Mesothelial cell of epicardium (in vitro differentiated cells): ENCODE measurements at places on chromosomes 2 and 18. TPM values are rescaled to one million over a fixed set of nuclear protein-coding genes. Genes with fewer than 3 reads are reported as not detected.

DNA sequence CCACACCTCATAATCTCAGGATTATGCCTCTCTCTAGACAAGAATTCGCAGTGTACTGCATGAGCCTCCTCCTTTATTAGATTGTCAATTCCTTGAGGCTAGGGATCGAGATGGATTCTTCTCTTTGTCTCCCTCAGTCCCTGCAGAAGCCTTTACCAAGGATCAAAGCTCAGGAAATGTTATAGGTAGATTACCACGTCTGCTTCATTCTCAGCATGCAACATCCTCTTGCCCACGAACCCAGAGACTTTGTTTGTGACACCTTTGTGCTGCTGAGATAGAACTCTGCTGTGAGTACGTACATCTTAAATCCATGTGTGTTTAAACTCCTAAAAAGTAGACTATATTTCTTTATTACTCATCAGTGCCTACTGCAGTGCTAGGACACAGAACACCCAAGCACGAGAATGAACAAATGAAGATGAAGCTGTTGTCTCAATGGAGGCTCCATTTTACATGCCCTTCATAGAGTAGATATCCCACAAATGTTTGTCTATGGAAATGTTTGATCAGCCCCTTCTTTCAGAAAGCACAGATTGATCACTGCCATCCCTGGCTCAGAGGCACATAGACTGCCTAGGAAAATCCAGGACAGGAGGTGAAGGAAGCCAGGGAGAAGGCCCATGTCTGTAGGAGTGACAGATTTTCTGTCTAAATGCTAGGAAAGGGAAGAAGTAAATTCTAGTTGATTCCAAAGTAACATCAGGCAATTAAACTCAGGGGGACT, 98.8 kb upstream of the KLHL29 start:
- no peaks in the 10 kb centered on the region for H3K27me3 ChIP-seq
- no peak for DNase-seq
- H3K4me3 ChIP-seq: no peak overlapping the region

DNA sequence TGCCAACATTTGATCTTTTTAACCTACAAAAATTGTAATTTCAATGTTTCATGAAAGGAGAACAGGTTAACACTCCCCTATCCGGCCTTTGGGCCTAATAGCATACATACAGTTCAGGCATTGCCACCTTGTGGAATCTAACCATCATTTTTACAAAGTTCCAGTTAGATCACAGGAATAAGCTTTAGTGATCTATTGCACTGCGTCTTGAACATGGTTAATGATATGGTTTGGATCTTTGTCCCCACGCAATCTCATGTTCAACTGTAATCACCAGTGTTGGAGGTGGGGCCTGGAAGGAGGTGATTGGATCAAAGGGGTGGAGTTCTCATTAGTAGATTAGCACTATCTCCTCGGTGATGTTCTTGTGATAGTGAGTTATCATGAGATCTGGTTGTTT, 58.2 kb upstream of the NEUROD1 start:
- no peak overlapping the region for H3K27ac ChIP-seq
- H3K4me3 ChIP-seq: no peak overlapping the region
- peaks cover 12% of the 10 kb centered on the region for H3K4me1 ChIP-seq
- no peak for DNase-seq
- no peaks in the 10 kb centered on the region for H3K36me3 ChIP-seq

DNA sequence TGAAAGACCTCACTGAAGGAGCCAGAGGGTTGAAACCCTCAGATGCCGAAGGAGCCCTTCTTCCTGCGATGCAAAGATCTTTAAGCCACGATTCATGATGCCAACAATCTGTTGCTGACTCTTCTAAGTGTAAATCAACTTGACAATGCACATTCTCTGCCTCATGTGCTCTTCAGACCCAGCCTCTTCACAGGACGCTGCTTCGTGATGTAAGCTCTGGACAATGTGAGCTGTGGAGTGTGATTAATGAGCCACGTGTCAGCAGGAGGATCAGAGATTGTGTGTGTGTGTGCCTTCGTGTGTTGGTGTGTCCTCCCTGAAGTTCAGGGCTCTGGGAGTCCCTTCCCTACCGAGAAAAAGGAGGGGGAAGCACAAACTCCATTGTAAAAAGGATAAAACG, 26.5 kb upstream of the TWIST2 start:
- no peak overlapping the region for H3K4me3 ChIP-seq
- no peak for DNase-seq
- peaks cover 46% of the 10 kb centered on the region for H3K27me3 ChIP-seq
- H3K27ac ChIP-seq: no peak overlapping the region
- H3K36me3 ChIP-seq: no peaks in the 10 kb centered on the region
- H3K4me1 ChIP-seq: no peaks in the 10 kb centered on the region

GRCh38 chr2:104874230-104874629, 20.3 kb downstream of the POU3F3 start:
- no peak overlapping the region for H3K4me3 ChIP-seq
- no peaks in the 10 kb centered on the region for H3K36me3 ChIP-seq
- H3K27me3 ChIP-seq: peaks cover 98% of the 10 kb centered on the region
- no peak overlapping the region for H3K27ac ChIP-seq

DNA sequence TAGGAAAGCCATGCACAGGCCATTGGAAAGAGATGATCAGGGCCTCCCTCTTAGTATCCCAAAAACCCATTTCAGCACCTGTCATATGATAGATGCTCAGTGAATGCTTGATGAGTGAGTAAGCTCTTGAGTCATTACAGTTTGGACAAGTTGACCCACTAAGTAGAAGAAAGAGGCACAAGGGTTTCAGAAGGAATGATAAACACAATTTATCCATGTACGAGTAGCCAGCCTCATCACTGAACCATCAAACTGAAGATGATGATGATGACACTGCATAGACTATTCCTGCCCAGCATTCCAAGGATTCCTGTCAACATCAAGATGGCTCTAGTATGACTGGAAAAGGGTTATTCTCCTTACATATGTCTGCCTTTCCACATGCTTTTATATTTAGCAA, 596.0 kb downstream of the BCL11A start:
- peaks cover 17% of the 10 kb centered on the region for H3K4me1 ChIP-seq
- H3K36me3 ChIP-seq: no peaks in the 10 kb centered on the region
- no peak overlapping the region for H3K4me3 ChIP-seq
- no peak overlapping the region for H3K27ac ChIP-seq

Gene UGP2
- total RNA-seq: 92.6 to 99.1 TPM (median 96.7 TPM) in 3 replicates

Gene ARHGEF4
- 20.9 to 25.5 TPM (median 23.9 TPM) in 3 replicates for total RNA-seq

Gene MATN3
- 1.6 to 2.7 TPM (median 2.1 TPM) in 3 replicates for total RNA-seq
